AML-193 (cell line): ENCODE measurements at places on chromosomes 3 and 15.

- DNase-seq, result no peak
Observed at GRCh38 chr15:31320022-31320421, 6.6 kb upstream of the KLF13 start.

GRCh38 chr3:17094551-17094950 lies 209.8 kb downstream of the PLCL2 start:
- no peak for DNase-seq

DNA sequence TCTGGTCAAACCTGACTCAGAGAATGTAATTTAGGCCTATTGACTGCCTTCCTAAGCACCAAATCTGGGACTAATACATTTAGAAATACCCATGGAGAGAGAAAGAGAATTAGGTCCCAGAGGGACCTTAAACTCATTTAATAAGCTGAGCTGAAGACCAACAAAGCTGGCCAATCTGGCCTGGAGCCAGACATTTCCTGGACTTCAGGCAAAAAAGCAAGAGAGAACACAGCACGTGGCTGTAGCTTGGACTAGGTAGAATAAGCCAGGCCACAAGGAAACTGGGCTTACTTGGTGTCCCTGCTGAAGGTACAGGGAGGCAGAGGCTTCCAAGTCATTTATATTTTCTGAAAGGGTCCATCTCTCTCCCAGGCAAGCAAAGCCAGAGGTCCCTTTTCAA lies 88.1 kb downstream of the RTP4 start:
- DNase-seq, result no peak

DNA sequence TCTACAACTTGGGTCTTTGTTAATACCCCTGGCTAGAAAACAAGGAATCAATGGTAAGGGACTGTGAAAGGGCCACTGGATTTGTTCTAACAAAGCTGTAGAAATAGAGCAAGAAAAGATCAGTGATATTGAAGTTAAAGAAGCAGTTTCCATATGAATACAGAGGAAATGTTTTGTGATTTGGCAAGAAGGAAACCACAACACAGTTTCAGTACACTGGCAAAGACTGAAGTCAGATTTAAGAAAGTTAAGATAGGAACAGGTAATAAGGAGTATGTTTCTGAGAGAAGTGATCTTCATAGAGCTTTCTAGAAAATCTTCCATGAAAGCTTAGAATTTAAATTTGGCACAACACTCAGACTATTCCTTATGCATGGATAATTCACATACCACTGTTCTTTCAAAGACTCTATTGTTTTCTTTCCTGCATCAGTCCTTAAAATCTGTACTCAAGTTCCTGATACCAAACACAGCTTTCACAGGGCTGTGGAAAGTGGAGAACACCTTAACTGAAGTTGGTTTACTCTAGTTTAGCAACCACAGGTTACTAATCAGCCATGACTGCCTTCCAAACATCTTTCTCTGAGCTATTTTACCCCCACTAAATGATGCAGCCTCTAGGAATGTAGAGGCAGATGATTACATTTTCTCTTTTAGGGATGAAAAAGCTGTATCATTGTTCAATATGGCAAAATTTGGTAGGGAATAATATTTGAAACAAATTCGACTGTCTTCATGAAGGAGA lies 32.4 kb upstream of the ALCAM start:
- peak; percentile 16 for DNase-seq

DNA sequence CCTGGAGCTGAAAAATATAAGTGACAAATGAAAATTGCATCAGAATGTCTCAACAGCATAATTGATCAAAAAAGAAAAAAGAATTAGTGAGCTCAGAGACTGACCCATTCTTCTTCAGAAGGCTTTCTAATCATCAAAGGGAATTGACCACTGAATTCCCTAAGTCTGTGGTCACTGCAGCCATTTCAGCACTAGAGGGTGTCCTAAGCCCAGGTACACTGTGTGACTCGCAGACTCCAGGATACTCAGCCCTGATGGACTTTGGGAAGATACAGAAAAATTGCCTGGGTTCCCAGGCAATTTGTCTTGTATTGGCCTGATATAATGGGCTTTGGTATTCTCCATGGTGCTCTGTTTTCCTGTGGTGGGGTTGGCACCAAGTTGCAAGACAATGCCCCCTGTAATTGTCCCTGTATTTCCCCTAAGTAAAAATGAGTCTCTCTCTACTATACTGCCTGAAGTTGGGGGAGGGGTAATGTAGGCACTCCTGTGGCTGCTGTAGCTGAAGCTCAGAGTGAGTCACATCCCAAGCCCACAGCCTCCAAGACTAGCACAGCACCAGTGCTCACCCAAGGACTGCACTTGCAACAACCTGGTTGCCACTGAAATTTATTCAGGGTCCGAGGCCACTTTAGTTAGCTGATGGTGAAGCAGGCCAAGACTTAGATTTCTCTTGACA lies 256.0 kb upstream of the STAC start:
- DNase-seq, result peak; percentile 17

- DNase-seq, result no peak
Observed at GRCh38 chr15:28017423-28017924, 81.6 kb downstream of the OCA2 start.

- no peak for DNase-seq
Observed at GRCh38 chr3:43879166-43879565, 188.4 kb downstream of the ABHD5 start.

GRCh38 chr3:197151580-197151979 lies 122.0 kb upstream of the MELTF start:
- DNase-seq, result peak; percentile 86

GRCh38 chr15:68517285-68517761 lies 61.5 kb upstream of the CORO2B start:
- no peak for DNase-seq

DNA sequence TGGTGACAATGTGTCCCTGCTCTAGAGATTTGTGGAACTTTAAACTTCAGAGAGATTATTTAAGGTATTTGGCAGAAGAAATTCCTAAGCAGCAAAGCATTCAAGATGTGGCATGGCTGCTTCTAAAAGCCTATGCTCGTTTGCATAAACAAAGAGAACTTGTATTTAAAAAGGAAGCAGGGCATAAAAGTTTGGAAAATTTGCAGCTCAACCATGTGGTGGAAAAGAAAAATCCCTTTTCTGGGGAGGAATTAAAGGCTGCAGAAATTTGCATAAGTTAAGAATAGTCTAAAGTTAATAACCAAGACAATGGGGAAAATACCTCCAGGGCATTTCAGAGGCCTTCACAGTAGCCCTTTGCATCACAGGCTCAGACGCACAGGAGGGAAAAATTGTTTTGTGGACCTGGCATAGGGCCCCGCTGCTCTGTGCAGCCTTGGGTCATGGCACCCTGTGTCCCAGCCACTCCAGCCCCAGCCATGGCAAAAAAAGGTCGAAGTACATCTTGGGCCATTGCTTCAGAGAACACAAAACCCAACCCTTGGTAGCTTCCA lies 1109.1 kb downstream of the OTOL1 start:
- no peak for DNase-seq

GRCh38 chr15:66292571-66293418 lies 573 bp upstream of the DIS3L start:
- DNase-seq, result peak; percentile 38

DNA sequence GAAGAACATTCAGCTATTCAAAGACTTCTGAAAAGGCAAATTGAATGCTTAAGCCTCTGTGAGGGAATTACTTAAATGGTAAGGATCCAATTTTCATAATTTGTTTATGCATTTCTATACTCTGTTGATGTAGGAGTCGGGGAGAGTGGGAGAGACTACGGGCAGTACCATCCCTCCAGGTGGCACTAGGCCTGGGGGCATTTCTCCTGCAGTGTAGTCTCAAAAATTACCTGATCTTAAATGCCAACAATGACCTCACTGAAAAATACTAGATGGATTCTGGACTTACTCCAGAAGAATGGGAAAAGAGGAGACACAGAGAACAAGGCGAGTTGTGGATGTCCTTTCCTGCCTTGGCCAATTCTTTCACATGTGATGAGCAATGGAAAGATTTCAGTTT lies 77.8 kb upstream of the PLXND1 start:
- DNase-seq, result no peak

- DNase-seq, result no peak
Observed at GRCh38 chr3:128402319-128402718, 64.4 kb downstream of the DNAJB8 start.

DNA sequence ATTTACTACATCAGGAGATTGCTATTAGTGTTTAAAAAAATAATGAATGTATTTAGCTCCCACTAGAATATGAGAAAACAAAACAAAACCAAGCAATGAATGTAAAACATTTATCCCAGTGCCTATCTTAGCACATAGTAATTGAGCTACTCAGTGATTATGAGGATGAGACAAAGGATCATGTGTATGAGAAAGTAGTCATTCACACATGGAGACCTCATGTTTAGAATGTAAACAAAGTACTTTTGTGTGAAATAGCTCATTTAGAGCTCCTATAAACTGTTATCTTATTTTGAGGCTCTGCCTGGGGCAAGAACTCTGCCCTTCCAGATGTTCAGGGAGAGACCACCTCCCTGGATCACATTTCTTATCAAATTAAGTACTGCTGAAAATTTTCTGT lies 236.8 kb downstream of the LRRN1 start:
- DNase-seq, result no peak
